Cerebellum (tissue), 4 donors: ENCODE measurements at places on chromosomes 3 and 15. TPM values are rescaled to one million over a fixed set of nuclear protein-coding genes. Genes with fewer than 3 reads are reported as not detected.

DNA sequence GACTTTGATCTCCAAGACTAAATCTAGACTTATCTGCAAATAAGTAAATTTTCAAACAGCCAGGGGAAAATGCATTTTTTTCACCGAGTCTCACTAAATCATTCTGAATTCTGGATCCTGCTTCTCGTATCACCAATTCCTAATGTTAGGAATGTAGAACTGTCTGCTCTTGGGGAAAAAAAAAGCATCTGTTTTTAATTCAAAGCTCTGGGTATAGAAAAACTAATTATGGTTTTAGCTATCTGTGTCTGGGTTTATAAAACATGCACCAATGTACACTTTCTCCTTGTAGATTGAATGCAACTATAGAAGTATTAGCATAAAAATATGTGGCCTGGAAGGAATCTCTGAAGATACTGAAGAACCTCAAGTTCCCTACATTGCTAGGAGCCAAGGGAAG is 4.8 kb upstream of the CDAN1 start:
- DNase-seq = no peak

DNA sequence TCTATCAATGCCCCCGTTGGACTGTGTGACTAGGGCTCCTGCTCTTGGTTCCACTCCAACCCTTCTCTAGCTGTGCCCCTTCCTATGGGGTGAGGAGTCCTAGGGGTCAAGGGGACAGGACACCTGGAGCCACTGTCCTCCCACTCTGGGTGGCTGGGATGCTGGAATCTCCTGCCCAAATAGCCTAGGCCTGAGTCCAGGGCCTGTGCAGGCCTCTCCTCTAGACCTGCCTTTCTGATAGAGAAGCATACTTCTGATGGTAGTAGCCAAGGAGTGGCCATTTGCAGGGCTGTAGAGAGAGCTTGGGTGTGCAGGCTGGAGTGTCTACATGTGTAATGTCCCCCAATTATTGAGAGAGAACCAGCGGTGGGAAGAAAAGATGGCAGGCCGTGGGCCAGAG is 54.2 kb downstream of the ITGA11 start:
- DNase-seq = no peak

DNA sequence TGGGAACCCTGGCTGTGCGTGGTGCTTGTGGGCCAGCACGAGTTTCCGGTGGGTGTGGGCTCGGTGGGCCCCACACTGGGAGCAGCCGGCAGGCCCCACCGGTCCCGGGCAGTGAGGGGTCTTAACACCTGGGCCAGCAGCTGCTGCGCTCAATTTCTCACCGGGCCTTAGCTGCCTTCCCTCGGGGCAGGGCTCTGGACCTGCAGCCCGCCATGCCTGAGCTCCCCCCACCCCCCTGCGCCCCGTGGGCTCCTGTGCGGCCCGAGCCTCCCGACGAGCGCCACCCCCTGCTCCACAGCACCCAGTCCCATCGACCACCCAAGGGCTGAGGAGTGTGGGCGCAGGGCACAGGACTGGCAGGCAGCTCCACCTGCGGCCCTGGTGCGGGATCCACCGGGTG is 49.4 kb downstream of the TM4SF18 start:
- DNase-seq = no peak

DNA sequence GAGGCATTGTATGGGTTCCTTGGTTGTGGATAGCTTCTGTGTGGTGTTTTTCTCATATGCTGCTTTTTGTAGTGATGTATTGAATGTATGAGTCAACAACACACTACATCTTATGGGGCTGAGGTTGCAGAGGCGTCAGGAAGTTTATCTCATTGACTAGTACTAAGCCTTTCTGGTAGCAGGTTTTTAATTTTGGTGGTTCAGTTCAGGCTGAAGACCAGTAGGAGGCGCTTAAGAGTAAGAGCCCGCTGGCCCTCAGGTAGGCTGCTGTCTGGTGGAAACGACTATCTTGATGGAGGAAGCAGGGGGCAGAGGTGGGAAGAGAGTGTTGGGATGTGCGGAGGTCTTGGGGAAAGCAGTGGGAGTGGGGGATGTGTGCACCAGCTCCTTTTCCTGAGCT is 62.4 kb downstream of the RTP4 start:
- DNase-seq = no peak

DNA sequence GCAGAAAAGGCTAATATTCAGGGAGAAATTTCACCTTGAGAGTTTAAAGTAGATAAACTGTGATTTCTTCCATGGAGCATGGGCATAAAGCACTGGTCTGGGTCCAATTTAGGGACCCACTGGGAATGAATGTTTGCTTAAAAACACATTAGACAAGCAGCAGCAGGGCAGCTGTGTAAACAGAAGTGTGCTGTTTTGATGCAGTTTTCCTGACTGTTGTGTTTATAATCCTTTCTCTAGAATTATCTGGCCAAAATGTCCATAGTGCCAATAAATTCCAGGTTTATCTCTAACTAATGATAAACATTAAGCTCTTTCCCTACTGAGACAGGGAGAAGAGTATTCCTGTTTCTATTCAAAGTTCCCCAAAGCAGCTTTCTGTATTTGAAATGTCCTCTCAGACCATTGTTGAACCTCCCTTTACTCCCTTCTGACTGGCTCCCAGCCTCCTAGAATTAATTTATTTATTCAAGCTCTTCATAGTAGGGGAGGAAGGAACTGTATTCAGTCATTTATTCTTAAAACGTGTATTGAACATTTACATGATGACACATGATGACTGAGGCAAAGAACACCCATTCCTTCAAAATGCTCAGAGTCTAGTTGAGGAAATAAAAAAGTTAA is 7.0 kb upstream of the TM4SF18 start:
- no peak for DNase-seq

DNA sequence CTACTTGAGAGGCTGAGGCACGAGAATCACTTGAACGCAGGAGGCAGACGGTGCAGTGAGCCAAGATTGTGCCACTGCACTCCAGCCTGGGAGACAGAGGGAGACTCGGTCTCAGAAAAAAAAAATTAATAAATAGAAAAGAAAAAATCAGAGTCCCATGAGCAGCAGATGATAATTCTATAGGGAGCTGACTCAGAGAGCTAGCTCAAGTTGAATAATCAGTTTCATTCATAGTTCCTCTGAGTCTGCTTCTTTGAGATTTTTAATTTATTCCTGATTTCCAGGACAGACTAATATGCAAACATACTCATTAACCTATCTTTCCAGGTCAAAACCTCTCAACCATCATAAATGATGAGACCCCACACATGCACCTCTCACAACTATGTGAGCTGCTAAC is 55.0 kb upstream of the PTX3 start:
- no peak for DNase-seq

- no peak for DNase-seq
Observed at GRCh38 chr15:59177317-59177660, 29.4 kb upstream of the LDHAL6B start.

DNA sequence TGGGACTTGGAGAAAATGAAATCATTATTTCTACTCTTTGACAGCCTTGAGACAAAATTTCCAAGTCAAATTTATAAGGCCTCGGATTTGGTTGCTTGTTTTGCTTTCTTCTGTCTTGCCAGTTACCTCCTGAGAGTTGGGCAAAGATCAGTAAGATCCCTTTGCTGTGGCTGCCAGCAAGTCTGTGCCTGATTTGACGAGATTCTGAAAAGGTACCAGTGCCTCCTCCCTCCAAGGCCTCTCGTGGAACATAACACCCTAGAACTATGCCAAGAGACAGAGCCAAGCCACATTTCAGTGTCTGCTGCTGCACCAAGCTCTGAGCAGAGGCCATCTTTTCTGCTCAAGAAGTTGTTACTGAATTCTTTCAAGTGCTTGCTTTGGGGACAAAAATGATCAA is 61.0 kb downstream of the GTPBP8 start:
- peak; percentile 66 for DNase-seq

GRCh38 chr3:111690242-111690641 is 95.1 kb upstream of the ZBED2 start:
- DNase-seq = no peak

LMOD3 gene
- total RNA-seq = not detected

BFSP2 gene
- not detected for total RNA-seq
